ENCODE measurements at places on chromosomes 16 and 17.

DNA sequence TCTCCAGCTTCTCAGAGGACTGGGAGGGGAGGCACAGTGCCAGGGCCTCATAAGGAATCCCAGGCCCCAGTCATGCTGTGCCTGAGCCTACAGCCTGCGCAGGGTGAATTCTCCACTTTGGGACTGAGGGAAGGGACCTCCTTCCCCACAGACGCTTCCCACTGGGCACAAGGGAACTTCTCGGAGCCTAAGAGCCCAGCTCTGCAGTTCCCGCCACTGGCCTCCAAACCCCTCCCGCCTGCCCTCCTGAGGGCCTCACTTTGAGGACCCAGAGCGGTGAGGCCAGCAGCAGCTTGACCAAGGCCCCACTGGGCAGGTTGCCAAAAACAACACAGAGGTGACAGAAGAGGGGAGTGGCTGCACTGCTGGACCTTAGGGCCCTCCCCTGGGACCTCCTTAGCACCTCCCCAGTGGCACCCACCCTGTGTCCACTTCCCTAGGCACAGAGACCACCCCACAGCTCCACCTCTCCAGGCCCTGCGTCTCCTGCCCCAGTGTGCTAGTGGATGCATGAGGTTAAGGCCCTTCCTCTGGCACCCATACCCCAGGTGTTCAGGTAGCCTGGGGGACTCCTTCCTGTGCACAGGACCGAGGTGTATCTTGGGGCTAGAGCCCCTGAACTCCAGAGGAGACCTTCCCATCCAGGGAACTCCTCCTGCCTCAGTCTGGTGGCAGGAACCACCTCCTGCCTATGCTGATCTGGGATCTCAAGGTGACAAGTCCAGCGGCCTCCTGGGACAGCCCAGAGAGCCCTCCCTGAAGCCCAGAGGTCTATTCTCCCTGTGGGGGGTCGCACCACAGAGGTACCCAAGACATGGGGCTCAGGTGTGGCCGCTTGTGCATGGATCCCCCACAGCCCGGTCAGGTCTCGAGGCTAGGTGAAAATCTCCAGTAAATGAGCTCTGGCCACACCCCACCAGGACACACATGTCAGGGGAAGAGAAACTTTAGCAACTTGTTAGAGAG lies 3.4 kb downstream of the CASKIN2 start:
- no peak for DNase-seq

DNA sequence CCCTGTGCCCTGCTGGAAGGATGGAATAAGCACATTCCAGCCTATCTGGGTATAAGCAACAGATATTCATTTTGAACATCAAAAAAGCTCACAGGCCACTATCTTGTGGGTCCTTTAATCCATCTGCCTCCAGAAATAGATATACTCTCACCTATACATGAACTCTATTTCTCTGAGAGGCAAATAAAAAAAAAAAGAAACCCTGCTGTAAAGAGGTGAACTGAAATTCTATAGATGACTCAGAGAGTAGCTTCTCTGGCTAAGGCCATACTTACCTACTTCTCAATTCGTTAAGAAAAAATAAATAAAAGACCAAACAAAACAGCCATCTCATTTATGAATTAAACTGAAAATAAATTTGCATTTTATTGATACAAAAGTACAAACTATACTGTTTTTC lies 86.3 kb downstream of the DYNLRB2 start:
- DNase-seq, result no peak

- no peak for DNase-seq
Measured at GRCh38 chr17:17032131-17032692, 10.0 kb upstream of the MPRIP start.

DNA sequence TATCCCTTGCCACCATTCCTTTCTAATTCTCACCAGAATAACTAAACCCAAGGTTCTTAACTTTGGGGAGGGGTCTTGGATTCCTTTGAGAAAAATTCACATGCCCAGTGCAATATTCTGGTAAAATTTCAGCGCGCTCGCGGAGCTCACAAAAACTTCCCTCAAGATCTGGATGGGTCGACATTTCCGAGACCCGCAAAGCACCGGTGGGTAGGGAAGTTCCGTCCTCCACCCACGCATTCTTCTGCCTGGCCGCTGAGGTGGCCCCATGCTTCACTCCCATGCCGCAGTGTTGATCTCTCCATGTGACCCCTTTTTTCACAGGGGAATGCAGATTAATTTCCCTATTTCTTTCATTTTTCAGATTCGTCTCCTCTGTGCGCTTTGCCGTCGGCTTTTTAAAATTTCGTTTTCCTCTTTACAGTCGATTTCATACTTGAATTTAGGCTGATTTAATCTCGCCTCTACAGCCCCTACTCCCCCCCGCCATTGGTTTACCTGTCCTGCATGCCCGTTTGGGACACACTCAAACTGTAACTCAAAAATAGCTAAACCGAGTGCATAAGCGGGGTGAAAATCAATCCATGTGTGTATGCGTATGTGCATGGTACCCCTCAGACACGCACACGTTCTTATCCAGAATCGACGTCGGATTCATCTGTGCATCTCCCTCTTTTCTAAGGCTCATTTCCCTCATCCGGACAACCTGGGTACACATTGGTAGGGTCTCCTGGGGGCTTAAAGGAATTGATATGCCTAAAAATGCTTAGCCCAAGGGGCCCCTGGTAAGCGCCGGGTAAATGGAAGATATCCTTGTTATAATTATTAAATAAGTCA lies 1.4 kb upstream of the SP6 start:
- peak; percentile 15 for DNase-seq

GRCh38 chr17:79216826-79217225 lies 142.2 kb downstream of the ENGASE start:
- no peak for DNase-seq

GRCh38 chr17:42325026-42325425 lies 36.7 kb downstream of the STAT5A start:
- no peak for DNase-seq

GRCh38 chr17:35545150-35545549 lies 7.7 kb upstream of the SLFN12L start:
- DNase-seq, result no peak

DNA sequence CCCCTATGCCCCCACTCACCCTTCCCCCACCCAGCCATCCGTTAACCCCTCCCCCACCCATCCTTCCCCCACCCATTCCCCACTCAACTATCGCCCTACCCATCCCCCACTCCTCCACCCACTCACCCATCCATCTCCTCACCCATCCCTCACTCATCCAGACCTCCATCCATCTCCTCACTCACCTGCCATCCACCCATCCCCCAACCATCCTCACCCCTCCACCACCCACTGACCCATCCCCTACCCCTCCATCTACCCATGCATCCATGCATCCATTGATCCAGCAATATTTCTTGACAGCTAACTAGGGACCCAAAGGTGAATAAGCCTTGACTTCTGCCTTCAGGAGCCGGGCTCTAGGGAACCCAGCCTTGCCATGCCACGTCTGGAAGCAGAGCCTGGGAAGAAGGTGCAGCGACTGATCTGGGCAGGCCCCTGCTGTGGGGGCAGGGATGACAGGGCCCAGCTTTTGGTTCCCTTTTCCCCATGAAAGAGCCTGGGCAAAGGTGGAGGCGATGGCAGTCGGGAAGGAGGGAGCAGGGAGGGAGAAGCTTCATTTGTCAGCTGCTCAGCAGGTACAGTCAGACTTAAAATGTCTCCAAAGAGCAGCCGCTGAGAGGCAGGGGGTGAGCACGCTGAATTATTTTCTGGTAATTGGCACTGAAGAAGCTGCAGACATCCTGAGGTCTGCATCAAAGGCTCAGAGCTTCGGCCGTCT lies 23.1 kb upstream of the DOC2B start:
- DNase-seq, result no peak

DNA sequence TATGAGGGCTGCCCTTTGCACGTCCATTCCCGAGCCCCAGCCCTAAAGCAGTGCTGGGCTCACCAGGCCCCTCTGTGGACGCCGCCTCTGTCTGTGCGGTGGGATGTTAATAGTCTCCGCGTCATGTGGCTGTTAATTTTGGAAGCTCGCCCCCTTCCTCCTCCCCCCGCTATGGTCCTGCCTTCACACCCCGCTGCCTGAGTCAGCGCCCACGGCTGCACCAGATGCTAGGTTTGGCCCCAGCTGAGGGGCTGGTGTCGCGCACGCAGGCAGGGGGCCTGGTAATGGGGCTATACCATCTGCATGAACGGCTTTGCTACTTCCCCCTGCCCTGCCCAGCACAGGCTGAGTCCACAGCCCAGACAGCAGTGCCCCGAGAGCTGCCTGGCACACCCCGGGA lies 4.1 kb upstream of the SSTR5 start:
- no peak for DNase-seq

DNA sequence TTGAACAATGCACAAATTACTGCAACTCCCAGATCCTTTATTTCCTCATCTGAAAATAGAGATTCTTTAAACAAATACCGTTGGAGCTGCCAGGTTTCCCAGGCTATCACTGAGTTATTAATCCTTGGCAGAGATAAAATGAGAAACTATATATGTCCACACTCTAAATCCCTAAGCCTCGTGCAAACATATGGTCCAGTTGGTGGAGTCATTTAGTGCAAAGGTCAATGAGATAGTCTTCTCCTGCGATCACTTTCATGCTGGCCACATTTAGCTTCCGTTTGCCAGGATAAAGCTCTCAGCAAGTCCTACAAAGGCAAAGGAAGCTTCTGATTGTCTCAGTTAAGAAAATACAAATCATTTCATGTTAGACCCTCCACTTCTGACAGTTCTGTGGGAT lies 11.0 kb downstream of the GRIN2A start:
- no peak for DNase-seq

GRCh38 chr17:79299349-79299748 lies 224.7 kb downstream of the ENGASE start:
- DNase-seq, result no peak

- no peak for DNase-seq
Measured at GRCh38 chr17:69597898-69598692, 183.6 kb downstream of the MAP2K6 start.

- DNase-seq, result peak; percentile 54
Measured at GRCh38 chr17:74736513-74737298, at the start of gene RAB37. Gene RAB37, plus strand, starts transcription at chr17:74737256. Its CDS starts 17 bp downstream, at chr17:74737273.

GRCh38 chr17:38421871-38422827 lies 6.1 kb upstream of the ARHGAP23 start:
- no peak for DNase-seq

DNA sequence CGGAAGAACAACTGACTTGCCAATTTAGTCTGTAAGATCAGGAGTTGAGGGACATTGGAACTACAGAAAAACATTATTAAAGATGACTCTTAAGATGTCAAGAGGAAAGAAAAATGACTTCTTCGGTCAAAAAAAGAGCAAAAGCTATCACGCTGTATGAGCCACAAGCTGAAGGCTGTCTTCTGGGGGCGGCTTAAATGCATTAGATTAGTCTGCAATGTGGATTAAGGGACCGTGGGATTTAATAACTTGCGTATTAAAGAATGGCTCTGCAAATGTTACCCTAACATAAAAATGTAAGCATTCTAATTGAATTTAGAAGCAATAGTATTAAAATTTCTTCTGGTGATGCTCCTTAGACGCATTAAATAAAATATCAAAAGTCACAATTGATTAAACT lies 108.6 kb downstream of the PITPNC1 start:
- DNase-seq, result no peak

DNA sequence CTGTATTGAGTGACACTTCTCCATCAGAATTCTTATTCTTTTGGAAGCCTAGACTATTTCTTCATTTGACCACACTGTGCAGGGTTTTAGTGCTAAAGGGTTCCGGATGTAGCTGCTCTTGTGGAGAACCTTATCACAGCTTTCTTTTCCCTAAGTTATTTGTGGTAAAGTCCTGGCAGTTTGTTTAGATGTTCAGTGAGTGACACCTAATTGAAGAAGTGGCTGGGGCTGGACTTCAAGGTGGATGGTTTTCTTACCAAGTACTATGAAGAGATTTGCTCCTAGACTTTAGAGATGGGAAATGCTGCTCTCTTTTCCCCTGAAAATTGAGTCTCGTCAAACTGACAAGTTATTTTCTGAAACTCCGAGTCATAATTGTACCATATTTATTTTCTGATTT lies 144.0 kb upstream of the TBX2 start:
- DNase-seq, result no peak

GRCh38 chr17:81968396-81968745 lies 7.4 kb upstream of the NOTUM start:
- no peak for DNase-seq

- DNase-seq, result no peak
Measured at GRCh38 chr16:4347765-4348509, 3.2 kb downstream of the PAM16 start.

- DNase-seq, result no peak
Measured at GRCh38 chr16:85192238-85193114, 80.2 kb upstream of the CIBAR2 start.

GRCh38 chr16:26569793-26570192 lies 496.9 kb upstream of the C16orf82 start:
- DNase-seq, result peak; percentile 3

DNA sequence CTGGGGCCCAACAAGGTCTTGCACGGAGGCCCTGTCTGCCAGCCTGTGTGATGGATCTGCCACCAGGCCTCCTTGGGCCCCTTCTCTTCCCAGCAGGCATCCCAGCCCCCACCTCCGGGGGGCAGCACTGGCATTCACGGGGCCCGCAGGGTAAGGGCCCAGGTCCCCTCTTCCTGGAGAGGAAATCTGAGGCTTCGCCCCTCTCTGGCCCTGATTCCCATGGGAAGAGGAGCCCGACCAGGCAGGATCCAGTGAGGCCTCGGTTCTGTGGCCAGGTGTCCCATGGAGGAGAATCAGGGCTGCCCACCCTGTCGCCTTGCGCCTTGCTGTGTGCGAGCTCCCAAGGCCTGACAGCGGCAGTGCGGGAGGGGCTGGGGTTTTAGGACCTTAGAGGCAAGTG lies 48.4 kb downstream of the PDPK1 start:
- no peak for DNase-seq
